Bone marrow (tissue), 2 donors: ENCODE measurements at places on chromosomes 6 and 20.

DNA sequence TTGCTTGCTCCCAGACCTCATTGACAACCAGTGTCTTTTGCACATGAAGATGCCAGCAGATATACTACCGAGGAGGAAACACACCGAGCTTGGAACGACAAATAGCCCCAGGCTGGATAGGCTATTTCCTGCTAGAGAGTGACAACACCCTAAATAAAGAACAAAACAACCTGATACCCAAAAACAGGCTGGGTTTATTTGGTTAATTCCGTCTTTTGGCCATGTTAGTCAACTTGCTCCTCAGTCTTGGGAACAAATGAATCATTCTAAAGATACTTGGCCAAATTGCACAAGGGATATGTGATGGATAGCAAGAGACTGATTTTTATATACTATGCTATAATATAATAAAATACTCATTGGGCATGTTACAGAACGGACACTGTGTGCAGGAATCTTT lies 11.5 kb upstream of the MUC22 start:
- DNase-seq: no peak

DNA sequence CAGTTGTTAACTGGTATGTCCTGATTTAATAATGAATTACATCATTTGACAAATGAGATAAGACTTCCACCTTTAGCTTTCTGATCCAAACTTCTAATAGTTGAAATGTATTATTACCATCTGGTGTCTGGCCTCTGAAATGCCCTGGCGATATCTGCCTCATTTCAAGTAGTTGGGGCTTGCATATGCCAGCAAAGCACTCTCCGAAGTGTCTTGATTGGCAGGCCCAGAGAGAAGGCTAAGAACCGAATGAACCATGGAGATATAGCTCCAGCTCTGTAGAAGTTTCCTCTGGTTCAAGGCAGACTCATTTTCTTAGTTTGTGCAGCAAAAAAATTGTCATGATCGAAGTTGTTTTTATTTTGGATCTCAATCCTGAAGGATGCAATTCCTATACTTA lies 13.4 kb upstream of the HIVEP2 start:
- no peak for DNase-seq

DNA sequence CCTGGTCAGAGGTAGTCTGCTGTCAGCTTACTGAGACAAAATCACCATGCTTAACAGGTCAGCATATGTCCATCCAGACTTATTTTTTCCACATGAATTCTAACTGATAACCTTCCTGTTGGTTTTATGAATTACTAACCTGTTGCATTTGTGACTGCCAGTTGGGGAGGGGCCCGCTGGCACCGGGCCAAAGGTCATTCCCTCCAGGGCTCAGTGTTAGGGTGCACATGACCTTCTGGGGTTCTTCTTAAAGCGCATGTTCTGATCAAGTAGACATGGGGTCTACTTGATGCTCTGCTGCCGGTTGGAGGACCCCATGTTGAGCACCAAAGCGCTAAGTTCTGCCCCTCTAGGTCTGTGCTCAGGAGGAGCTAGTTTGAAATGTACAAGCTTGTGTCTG lies 15.6 kb downstream of the DUSP22 start:
- no peak for DNase-seq

- DNase-seq: no peak
These were observed 767.9 kb upstream of the DEFB115 start for GRCh38 chr20:30489614-30490003.

- no peak for DNase-seq
These were observed 2.3 kb upstream of the MTFR2 start for GRCh38 chr6:136252441-136252840.

DNA sequence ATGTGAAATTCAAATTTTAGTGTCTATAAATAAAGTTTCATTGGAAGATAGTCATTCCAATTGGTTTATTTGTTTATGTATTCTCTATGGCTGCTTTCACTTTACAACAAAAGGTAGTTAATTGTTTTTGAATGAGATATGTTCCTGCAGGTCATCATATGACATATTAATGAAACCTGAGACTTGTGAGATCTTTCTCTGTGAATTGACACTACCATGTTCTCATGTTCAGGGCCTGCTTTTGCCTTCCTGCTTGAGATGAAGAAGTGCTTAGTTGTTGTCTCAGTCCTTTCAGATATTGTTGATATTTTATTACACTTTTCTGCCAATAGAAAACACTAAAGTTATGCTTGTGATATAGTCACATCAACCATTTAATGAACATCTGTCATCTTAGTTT lies 132.5 kb downstream of the UTRN start:
- DNase-seq: no peak

GRCh38 chr6:108888745-108889144 lies 40.5 kb downstream of the ARMC2 start:
- DNase-seq: no peak

DNA sequence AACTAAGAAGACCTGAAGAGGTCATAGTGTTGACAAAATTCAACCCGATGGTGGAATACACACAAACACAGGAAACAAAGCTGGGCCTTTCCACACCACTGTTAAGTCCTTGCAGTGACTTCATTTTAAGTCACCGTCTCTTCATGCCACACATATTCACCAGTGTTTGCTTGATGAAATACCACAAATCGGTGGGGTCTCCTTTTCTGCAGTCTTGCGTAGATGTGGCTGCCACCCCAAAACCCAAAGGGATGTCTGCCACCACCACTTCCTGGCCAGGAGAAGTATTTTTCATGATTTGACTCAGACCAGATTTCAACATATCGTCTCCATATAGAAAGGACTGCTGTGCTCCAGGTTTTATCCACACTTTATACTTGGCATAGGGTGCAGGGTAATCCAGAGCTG lies 11.0 kb upstream of the COL10A1 start:
- no peak for DNase-seq

- DNase-seq: no peak
These were observed 157.0 kb downstream of the ADGRG6 start for GRCh38 chr6:142458836-142459235.

GRCh38 chr20:31968291-31969126 lies 558 bp downstream of the XKR7 start:
- peak; percentile 49 for DNase-seq

DNA sequence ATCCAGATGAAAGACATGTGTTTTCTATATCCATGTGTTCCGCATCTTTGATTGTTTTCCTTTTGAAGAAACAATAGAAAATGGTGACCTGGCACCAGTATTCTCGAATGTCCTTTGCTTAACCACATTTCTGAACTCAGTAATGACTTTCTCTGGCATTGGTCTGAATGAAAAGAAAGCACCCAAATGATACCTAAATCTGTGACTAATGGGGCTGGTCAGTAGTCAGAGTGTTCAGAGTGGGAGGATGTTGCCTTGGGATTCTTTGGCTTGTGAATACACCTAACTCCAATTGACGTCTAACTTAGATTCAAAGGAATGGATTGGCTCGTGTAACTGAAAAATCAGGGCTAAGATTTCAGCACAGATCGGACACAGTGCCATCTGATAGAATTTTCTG lies 27.1 kb downstream of the PARD6B start:
- DNase-seq: no peak

DNA sequence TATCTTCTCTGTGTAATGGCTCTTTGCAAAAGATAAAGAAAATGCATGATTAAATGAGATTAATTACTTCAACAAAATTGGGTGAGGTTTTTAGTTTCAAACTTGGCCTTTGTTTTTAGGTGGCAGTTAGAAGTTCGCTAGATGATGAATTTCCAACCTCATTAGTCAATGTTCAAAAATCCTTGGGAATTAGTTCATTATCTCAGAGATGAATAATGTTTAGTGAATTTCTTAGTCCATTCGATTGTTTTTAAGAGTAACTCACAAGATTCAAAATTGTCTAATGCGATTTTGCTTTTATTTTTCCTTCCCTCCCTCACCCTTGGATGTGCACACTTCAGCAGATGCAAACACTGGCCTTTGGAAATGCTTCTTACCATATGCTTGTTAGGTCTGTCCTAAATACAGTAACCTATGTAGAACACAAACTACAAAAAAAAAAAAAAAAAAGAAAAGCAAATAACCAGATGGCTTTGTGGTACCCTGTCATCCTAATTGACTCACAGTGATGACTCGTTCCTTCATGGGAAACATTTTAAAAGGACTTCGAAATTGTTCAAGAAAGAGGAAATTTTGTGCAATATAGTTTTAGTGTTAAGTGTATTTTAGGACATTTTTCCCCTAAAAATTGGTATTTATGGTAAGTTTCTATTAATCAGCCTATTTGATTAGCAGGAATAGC lies 66.7 kb downstream of the FAM229B start:
- no peak for DNase-seq

- no peak for DNase-seq
These were observed 72.7 kb upstream of the CCN6 start for GRCh38 chr6:111980971-111981840.

- no peak for DNase-seq
These were observed 117.7 kb downstream of the PLEKHG1 start for GRCh38 chr6:150717419-150717818.

GRCh38 chr6:165864218-165864617 lies 201.2 kb upstream of the PDE10A start:
- no peak for DNase-seq

GRCh38 chr20:32742322-32743236 lies 688 bp downstream of the COMMD7 start:
- DNase-seq: no peak
